ENCODE measurements at places on chromosomes 5 and 9.

GRCh38 chr9:6354072-6354686 is 26.0 kb downstream of the TPD52L3 start:
- no peak for DNase-seq

GRCh38 chr9:131950487-131950886 is 129.2 kb downstream of the MED27 start:
- no peak for DNase-seq

DNA sequence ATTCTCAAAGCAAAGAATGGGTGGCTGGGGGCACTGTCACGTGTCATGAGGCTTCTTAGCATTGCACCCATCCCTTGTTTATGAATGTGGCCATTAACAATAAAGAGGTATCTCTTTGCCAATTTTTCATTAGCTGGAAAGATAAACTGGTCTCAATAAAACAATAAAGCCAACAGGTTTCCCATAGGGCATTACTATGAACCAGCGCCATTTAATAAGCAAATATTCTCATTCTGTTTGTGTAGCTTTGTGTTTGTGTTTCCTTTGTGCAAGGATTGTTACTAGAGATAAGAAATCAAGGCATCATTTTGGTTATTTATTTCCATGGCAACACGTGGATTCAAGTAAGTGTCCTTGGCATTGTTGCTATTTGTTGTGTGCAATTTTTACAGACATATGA is 37.6 kb upstream of the CAST start:
- no peak for DNase-seq

DNA sequence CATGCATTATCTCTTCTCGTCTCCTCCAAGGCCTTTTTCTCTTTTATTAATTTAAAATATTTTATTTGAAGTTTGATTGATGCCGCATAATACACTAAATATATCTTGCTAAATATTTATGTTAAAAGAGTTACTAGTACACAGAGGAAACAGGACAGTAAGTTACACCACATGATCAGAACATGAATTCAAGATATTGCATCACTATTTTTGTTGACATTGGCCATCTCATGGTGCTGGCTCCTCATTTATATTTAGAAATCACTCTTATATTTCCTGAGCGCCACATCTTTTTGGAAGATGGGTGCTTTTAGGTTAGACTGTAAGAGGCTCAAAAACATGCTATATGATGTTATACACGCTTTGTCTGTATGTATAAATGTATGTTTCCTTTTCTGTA is 23.0 kb downstream of the SPEF2 start:
- no peak for DNase-seq

- DNase-seq, result no peak
Observed at GRCh38 chr5:140043508-140043872, 391 bp upstream of the NRG2 start.

DNA sequence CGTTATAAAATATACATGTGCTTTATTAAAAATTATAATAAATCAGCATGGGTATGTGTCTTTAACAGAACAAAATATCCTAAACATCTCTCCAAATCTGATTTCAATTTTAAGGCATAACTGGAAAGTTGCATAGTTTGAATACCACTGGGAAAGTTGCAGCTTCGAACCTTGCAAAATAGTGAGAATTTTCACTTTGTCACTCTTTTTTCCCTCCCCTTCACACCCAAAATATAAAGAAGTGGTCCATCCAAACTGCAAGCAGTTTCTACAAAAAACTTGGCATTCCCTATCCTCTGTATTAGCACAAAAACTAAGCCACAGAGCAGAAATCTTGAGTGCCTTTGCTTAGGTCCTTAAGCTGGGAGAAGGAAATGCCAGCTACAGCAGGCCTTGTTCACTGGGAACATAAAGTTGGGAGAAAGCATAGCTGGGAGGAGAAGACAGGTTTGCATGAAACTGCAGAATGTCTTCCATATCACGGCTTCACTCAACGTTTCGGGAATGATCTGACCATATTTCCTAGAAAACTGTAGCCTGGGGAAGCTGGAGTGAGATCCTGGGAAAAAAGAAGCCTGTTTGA is 400.3 kb downstream of the EBF1 start:
- DNase-seq, result no peak

DNA sequence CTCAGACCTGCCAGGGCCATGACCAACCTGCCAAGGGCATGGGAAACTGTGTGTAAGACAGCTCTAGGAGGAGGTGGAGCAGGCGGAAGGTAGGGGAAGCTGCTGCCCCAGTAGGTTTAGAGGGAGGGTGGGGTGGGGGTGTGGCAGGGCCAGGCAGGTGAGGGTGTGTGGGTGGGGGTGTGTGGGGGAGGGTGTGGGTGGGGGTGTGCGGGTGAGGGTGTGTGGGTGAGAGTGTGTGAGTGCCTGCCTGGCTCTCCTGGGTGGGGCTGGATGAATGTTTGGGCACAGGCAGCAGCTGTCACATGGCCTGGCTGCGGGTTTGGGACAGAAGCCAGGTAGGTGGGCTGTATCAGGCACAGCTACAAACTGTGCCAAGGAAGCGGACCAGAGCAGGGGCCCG is 8.8 kb upstream of the N4BP3 start:
- DNase-seq, result no peak

GRCh38 chr5:83095957-83096539 is 18.7 kb downstream of the XRCC4 start:
- peak; percentile 34 for DNase-seq

GRCh38 chr9:19313573-19313972 is 66.5 kb downstream of the RPS6 start:
- no peak for DNase-seq

DNA sequence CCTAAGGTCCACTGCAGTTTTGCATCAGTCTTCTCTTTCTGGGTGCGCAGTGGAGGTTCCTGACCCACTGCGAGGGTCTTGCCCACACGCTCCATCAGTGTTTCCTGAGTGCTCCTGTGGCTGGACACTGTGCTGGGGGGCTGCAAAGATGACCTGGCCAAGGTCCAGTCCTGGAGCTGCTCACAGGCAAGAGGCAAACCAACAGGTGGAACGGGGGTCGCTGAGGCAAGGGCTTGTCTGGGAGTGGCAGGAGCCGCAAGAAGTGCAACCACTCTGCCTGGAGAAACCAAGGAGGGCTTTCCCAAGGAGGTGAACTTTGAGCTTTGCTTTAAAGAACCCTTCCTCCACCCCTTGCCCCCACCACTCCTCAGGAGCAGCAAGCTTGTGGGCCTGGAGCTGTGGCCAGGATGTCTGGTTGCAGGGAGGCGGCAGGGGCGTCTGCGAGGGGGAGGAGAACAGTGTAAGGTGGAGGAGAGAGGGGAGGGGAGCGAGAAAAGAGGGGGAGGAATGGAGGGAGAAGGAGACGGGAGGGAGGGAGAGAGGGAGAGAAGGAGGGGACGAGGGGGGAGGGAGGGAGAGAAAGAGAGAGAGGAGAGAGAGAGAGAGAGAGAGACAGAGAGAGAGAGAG is 444 bp upstream of the CPLX2 start:
- DNase-seq, result no peak

- DNase-seq, result no peak
Observed at GRCh38 chr5:83124593-83124992, 47.2 kb downstream of the XRCC4 start.

GRCh38 chr9:21770871-21771560 is 31.4 kb upstream of the MTAP start:
- DNase-seq, result no peak

GRCh38 chr9:38414040-38414723 is 10.1 kb downstream of the IGFBPL1 start:
- no peak for DNase-seq

DNA sequence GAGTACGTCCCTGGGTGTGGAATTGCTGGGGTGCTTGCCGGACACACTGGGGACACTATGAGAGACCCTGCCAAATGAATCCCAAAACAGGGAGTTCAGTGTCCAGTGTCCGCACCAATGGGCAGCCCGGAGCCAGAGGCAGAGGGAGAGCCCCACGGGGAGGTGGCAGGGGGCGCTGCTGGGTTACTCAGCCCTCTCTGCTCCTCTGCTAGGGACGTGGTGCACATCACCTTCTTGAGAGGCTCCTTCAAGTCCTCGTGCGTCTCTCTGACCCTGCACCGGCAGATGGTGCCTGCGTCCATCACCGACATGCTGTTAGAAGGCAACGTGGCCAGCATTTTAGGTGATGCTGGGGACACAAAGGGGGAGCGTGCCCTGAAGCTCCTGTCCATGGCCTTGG is 20.8 kb downstream of the STKLD1 start:
- no peak for DNase-seq

DNA sequence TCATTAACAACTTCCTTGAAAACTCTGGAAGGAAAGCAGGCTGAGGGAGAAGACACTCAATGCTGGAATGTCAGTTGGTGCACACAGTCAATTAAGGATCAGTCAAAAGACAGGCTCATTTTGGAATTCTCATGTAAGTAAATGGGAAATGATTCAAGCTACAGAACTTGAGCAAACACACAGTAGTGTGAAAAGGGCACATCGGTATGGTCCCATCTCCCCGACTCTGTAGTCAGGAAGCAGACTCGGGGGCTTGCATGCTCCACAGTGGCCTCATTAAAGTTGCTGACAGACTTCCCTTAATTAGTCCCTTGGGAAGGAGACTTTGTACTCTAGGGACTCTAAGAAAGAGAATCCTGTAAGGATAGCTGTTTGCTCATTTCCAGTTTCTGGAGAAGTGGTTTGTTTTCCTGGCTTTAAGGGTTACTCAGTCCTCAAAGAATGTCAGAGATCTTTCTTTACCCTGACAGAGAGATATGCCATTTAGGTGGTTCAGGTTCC is 339.2 kb downstream of the ADAMTS6 start:
- DNase-seq, result no peak

GRCh38 chr5:154002093-154002492 is 36.6 kb downstream of the FAM114A2 start:
- DNase-seq, result no peak

GRCh38 chr9:91451431-91452270 is 28.0 kb upstream of the NFIL3 start:
- DNase-seq, result no peak

- DNase-seq, result no peak
Observed at GRCh38 chr9:112642126-112642525, 75.8 kb downstream of the INIP start.

DNA sequence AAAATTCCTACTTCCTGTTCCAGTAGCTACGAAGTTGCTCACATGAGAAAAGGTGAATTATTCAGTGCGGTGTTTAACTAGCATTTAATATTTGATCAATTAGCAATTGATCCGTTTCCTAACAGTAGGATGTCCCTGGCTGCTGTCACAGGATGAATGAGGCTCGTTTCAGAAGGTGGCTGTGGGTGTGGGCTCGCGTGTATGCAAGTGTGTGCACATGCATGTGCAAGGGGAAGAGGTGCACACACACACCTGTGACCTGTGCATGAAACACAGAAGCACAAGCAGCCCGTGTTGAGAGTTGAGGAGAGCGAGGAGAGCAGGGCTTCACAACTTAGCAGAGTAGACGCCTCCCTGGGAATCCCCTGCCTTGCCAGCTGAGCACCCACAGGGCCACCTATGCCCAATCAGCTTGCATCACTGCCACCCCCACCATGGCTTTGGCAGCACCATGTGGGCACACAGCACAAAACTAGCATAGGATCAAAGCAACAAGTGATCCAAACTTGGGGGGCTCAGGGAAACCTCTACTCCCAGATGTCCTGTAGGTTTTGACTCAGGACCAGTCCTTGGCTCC is 107.2 kb downstream of the C5orf15 start:
- DNase-seq, result no peak

DNA sequence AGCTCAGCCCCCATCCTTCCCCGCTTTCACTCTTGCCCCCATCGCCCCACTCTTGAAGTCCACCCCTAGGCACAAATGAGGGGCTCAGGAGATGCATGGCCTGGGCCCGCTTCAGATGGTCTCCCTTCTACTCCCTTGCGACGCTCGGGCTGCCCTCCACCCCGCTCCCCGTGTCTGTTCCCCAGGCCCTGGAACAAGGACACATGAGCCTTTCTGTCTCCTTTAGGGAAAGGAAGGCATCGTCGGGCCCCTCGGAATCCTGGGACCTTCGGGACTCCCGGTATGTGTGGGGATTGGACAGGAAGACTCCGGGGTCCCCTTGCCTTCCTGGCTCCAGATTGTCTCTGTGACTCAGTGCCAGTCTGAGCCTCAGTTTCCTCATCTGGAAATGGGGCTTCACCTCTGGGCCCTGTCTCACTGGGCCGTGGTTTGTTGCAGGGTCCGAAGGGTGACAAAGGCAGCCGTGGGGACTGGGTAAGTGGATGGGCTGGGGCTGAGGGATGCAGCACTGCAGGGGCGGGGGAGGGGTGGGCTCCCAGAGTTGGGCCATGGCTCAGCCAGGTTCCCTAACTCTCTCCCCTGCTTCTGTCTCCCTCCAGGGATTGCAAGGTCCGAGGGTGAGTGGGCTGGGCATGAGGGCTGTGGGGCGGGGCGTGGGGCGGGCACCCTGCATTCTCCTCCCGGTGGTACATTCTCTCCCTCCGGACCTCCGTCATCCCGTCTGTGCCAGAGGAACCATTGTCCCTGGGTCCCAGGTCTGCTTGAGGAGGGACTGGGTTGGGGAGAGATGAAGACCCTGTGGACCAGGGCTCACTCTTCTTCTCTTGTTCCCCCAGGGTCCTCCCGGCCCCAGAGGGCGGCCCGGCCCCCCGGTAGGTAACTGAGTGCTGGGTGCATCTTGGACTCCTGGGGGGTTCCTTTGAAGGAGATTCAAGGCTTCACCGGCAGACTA is 21.8 kb upstream of the ORM1 start:
- DNase-seq, result peak; percentile 33

- no peak for DNase-seq
Observed at GRCh38 chr9:132833550-132834121, 44.4 kb downstream of the AK8 start.

DNA sequence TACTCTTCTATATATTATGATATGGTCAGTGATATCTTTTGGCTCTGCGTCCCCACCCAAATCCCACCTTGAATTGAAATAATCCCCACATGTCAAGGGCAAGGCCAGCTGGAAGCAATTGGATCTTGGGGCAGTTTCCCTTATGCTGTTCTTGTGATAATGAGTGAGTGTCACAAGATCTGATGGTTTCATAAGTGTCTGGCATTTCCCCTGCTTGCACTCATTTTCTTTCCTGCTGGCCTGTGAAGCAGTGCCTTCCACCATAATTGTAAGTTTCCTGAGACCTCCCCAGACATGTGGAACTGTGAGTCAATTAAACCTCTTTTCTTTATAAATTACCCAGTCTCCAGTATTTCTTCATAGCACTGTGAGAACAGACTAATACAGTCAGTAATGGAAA is 45.0 kb upstream of the TNC start:
- no peak for DNase-seq
